T1000 (cell line): ENCODE measurements at places on chromosomes 11 and 22.

- DNase-seq = no peak
Observed at GRCh38 chr11:65806979-65807378, 20.1 kb downstream of the OVOL1 start.

DNA sequence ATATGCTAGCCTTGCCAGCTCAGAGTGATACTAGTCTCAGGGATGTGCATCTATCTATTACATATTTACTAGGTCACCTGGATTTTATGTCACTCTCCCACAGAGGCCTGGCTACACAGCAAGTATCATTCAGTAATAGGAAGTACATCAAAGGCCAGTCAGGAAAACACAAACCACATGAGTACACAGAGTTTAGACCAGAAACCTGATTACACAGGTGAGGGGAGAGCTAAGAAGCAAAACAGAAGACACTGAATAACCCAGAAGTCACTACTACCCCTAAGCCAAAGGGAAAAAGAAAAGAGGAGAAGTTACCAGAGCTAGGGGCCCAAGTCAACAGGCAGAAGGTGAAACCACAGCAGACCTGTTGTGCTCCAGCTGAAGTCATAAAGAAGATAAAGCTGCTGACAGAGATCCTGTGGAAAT is 13.3 kb downstream of the LPXN start:
- no peak for DNase-seq

- no peak for DNase-seq
Observed at GRCh38 chr11:133015457-133015856, 516.8 kb downstream of the OPCML start.

- DNase-seq = no peak
Observed at GRCh38 chr11:95242845-95243605, 12.0 kb upstream of the SESN3 start.

DNA sequence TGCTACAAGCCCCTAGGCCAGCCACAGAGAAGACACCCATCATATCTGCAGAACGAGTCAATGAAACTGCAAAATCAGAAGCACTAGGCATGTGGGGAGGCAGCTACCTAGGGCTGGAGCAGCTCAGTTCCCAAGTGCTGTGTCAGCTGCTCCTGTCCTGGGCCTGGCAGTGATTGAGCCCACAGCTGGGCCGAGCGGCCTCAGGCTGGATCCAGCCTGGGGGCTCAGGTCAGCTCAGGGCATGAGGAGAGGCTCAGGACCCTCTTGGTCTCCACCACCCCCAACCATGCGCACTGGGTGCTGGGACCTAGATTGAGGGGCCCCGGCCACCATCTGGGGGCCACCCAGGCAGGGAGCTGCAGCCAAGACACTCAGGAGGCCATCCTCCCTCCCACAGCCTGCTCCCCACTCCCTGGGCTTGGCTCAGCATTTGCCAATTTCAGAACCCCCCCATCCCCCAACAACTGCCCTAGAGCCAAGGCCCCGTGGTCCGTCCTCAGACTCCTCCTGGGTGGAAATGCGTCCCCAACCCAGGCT is 2.4 kb upstream of the TNNT3 start:
- DNase-seq = no peak
